ENCODE measurements at places on chromosomes 2 and 18. TPM values are rescaled to one million over a fixed set of nuclear protein-coding genes. Genes with fewer than 3 reads are reported as not detected.

- no peak for DNase-seq
These were observed 489.0 kb upstream of the NRP2 start for GRCh38 chr2:205193125-205193835.

DNA sequence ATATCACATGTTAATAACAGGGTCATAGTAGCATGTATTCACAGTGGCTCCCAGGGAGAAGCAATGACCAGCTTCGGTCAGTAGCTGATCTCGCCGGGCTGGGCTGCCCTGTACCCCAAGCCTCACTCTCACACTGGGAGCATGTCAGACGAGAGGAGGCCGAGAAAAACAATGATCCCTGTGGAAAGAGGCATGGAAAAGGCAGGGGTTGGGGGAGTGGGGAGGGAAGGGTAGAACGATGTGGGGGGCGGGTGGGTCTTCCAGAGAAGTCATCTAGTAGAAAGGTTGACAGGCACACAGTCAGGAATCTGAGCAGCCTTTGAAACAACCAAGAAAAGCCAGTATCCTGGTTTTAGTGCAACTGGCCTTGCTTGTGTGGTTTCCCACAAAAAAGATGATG is 25.4 kb downstream of the TGFA start:
- DNase-seq = no peak

DNA sequence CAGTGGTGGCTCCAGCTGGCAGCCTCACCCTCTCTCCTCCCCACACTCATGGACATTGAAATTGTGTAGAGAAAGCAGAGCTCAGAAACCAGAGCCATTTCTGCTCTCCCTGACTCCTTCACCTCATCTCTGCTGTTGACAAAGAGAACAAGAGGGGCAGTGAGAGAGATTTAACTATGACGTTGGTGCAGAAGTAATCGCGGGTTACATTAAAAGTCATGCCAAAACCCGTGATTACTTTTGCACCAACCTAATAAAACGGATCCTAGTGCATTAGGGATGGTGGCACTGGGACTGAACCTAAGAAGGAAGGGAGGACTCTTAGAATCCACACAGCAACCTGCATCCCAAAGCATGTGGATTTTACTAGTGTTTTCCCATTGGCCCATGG is 113.3 kb upstream of the CDC42EP3 start:
- DNase-seq = no peak

Gene THOC1
- 16.6 TPM for total RNA-seq

Gene MATN3
- total RNA-seq = 0.29 TPM

DNA sequence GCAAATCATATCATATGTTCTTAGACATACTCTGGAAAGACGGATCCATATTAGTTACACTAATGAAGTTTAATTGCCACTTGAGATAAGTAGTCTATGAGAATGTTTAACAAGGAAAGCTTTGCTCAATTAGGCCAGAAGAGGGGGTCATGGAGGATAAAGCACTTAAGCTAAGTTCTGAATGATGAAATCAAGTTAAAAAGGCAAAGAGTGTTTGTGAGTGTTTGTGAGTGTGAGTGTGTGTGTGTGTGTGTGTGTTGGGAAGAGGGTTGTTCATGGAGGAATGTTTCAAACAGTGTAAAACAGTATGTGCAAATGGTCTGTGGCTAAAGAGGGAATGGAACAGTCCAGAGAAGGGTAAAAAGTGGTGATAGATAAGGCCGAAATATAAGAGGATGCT is 360.9 kb downstream of the ERBB4 start:
- no peak for DNase-seq

DNA sequence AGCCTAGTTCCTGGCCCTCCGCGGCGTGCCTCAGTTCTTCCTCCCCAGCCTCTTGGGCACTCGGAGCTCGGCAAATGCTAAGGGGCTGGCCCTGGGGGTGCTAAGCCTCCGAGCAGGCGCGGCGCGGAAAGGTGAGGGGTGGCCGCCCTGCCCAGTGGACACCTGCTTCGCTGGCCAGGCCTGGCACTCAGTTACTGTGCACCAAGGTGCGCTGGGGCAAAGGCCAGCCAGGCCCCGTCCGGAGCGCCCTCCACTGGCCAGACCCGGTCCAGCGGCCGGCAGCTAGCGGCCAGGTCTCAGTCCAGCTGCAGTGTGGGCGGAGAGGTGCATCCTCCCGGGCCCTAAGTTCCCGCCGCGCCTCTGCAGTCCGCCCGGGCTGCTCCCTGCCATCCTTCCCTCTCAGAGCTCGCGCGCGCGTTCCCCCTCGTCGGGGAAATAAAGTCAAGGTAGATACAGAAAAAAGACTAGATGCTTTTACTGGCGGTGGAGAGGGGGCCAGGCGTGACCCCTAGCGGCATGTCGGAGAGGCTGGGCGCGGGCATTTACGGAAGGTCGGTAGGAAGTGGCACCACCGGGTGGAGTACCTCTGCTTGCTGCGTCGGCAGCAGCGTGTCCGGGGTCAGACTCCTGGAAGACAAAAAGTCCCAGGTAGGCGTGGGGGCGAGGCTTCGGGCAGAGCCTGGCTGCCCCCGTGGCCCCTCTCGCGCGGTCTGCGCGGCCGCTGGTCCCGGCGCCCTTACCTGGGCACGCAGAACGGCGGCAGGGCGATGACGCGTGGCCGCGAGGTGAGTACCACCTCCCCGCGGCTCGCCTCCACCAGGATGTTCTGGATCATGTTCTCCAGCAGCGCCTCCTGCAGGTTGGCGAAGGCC is 9.4 kb upstream of the CRYBA2 start:
- peak; percentile 49 for DNase-seq

DNA sequence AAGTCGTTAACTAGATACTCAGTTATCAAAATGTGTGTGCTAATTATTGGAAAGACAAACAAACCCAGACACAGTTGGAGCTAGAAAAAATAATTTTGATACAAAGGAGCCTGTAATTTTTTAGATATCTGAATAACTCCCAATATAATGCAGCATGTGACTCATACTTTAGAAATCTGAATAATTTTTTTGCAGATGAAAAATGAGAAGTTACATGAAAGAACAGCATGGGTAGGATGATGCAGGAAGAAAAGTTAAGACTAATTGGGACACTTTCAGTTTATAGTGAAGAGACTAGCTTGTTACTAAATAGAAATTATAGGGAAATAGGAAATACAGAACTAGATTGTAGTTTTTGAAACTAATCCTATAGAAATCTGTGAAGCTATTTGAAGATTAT is 945.8 kb downstream of the CBLN2 start:
- DNase-seq = no peak

Data from left cardiac atrium (tissue), 4 donors.